ENCODE measurements at places on chromosomes 4 and X.

- DNase-seq = peak; percentile 63
These were observed at the start of gene TRIM61 for GRCh38 chr4:164977243-164978164. TRIM61 (minus strand) TSS chr4:164977657; CDS start chr4:164970002, 7,655 bp downstream.

DNA sequence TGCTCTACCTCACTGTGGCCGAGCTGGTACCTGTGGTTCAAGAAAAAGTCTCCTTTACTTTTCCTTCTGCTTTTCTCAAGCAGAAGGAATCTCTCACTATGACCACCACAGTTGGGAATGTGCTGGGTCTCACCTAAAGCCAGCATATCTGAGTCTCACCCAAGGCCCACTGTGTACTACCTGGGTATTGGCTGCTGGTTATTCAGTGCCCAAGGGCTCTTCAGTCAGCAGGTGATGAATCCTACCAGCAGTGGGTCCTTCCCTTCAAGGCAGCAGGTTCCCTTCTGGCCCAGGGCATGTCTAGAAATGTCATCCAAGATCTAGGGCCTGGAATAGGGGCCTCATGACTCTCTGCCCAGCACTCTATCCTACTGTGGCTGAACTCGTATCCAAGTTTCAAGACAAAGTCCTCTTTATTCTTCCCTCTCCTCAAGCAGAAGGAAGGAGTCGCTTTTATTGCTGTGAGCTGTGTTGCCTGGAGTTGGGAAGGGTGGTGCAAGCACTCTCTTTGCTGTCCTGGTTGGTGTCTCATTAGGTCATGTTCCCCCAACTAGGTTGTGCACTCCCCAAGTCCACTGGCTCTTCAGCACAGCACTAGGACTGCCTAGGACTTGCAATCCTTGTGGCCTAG lies 6.1 kb downstream of the CXCL10 start:
- DNase-seq = no peak

- DNase-seq = peak; percentile 24
These were observed at the start of gene SMARCA1 for GRCh38 chrX:129523079-129523911. SMARCA1 (minus strand) TSS chrX:129523490; CDS start chrX:129523370, 120 bp downstream.

- peak; percentile 29 for DNase-seq
These were observed 16.6 kb upstream of the PTCHD1 start for GRCh38 chrX:23317799-23318724.

DNA sequence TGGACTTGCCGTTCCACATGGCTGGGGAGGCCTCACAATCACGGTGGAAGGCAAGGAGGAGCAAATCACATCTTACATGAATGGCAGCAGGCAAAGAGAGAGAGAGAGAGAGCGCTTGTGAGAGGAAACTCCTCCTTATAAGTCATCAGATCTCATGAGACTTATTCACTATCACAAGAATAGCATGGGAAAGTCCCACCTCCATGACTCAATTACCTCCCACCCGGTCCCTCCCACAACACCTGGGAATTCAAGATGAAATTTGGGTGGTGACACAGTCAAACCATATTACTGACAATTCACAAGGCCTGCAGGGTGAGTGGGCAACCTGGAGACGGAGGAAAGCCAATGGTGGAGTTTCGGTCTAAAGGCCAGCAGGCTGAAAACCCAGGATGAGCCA lies 394.3 kb upstream of the TRAM1L1 start:
- no peak for DNase-seq
